Left lobe of liver (tissue), 2 donors: ENCODE measurements at places on chromosomes 2 and 18.

DNA sequence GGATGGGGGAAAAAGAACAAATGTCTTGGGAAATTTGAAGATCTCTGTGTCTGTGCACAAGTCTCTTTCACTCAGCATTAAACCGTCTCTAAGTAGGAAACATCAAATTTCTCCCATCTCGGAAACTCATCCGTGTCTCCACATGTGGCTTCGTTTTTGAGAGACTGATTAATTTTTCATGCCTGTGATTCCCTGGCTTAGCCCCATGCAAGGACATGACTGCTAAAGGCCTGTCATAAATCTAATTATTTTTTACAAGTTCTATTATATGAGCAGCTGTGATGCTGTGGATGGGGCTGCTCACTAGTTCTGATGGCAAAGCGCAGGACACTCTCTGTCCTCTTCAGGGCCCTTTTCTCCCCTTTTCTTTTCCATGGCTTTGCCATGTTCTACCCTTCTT is 129.1 kb downstream of the RGPD3 start:
- DNase-seq, result no peak

- DNase-seq, result no peak
Observed at GRCh38 chr2:60440767-60441163, 112.7 kb downstream of the BCL11A start.

DNA sequence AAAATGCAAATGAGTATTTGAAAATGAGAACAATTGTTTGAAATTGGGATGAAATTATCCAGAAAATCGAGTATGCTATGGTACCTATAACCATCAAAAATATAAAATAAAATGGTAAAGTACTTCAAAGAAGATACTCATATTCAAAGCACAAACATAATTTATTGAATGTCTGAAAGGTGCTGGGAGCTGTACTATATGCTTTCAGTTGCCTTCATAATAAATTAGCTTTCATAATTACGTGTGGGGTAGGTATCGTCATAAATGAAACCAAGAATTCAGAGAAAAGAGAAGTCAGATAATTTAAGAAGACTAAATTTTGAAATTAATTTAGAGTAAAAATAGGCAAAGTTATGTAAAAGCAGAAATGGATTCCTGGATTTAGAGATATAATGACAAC is 721.9 kb upstream of the ACVR2A start:
- DNase-seq, result no peak

DNA sequence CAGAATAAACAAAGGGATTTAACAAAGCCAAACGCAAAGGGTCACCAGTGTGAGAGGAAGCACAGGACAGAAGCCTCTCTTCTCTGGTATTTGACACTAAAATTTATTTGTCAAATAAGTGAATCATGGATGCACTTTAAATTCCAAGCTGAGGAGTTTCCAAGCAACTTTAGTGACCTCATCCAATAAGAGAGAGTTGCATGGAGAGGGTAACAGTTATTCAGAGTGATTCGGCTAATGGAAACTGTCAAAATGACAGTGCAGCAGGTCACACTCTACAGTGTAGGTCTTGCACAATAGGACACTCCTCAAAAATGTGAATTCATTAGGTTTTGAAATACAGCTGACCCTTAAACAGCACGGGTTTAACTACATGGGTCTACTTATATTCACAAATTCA is 103.9 kb upstream of the ACVR1C start:
- no peak for DNase-seq

DNA sequence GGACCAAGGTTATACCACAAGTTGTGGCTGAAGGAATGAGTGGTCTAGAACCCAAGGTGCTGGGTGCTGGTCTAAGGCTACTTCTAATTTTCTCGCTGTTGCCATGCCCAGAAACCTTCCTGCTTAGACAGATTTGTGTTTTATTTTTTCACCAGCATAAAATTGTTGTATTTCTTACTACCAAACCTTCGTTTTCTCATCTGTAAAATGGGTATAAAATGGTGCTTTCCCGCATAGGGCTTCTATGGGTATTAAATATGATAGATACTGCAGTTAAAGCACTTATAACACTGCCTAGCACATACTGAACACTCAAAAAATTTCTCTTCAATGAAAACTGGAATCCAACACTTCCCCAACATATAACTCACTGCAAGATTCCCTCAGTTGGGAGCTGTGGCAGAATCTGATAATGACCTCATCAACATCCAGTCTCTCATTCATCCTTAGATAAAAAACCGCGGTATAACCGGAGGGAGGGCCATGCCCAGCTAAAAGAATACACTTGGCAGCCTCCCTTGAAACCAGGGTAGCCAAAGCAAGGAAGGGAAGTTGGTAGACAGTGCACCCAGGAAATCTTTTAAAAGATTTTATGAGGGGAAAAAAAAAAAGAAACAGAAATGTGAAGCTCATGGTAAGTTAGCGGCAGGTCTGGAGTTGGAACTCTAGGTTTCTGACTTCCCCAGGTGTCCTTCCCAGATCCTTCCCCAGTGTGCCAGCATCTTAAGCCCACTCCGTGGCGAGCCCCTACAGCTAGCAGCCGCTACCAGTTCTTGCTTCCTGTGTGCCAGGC is 1.2 kb downstream of the NEMP2 start:
- no peak for DNase-seq
